ENCODE measurements at places on chromosomes 6 and 20. TPM values are rescaled to one million over a fixed set of nuclear protein-coding genes. Genes with fewer than 3 reads are reported as not detected.

DNA sequence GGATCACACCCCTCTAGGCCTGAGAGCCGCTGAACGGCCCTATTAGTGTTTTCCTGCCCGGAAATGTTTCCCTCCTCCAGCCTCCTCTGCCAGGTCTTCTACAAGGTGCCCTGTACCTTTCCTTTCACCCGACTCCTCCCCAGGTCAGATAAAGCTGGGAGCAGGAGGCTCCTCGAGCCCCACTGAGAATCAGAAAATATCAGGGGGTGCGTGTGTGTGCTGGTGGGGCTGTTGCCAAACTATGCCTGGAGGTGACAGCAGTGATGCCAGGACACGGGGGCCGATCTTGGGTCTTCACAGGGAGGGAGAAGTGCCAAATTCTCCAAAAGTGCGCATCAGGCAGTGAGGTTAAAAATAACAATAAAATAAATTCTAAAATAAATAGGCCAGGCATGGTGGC, 222.8 kb upstream of the RREB1 start:
- DNase-seq, result no peak

DNA sequence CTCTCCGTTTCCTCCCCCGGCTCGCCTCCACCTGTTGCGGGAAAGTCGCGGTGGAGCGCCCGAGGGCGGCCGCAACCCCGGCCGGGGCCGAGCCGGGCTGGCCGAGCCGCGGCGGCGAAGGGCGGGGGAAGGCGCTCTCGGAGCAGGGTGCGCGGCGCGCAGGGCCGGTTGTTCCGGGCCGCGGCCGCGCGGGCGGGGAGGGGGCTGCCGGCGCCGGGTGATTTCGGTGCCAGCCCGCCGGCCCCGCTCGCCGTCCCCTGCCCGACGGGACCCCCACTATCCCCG, 235 bp downstream of the MAP7 start:
- DNase-seq, result no peak

DNA sequence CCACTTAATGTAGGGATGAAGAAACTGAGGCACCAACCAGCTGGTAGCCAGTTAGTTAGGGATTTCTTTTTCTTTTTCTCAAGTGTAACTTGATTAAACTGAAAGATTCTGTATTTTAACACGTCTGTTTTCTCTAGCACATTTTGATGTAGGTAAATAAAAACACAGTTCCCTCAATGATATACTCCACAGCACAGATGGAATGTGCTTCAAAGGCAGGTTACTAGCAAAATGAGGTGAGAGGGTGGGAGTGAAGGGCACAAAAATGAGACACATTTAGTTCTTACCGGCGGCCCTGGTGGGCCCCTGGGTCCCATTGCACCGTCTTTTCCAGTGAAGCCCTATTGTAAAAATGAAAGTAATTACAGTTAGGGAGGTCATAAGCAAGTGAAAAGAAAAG, 108.9 kb downstream of the COL12A1 start:
- DNase-seq, result no peak

Gene C2
- total RNA-seq, result 1.6 TPM

- no peak for DNase-seq
Observed at GRCh38 chr6:167975458-167975857, 22.0 kb upstream of the KIF25 start.

- DNase-seq, result no peak
Observed at GRCh38 chr6:20605061-20605460, 70.8 kb downstream of the CDKAL1 start.

Gene TNF
- 0.60 TPM for total RNA-seq

DNA sequence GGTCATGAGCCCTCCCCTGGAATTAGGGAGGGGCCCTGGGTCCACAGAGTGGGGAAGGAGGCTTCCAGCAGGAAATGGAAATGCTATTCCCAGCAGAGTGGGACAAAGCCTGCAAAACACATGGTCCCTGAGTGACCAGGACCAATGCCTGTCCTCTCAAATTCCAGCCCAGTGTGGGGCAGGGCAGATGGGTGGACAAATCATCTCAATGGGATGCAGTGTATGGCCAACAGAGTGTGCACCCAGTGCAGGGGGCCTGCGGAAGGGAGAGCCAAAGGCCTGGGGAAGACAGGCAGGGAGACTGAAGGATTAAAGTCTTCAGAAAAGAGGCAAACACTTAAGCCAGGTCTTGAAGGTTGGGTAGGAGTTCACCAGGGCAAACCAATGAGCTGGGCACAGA, 28.7 kb upstream of the PHACTR3 start:
- DNase-seq, result no peak

Gene SLC13A3
- 19.7 TPM for total RNA-seq

DNA sequence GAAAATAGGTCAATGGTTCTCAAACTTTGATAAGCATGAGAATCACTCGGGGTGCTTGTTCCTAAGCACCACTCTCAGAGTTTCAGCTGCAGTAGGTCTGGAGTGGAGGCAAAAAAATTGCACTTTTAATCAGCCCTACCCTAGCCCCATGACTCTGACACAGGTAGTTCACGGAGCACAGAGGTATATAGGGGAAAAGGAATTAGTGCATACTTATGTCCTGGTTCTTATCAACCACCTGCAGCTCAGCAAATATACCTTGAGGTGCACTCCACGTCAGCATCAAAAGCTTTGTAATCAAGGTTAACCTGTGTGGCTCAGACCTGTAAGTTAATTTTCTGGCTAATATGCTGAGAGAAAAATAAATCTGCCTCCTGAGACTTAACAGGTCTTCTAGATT, 138.8 kb upstream of the HMGN3 start:
- no peak for DNase-seq

- DNase-seq, result no peak
Observed at GRCh38 chr6:39073471-39074355, 25.1 kb downstream of the GLP1R start.

Gene LY6G6C
- total RNA-seq, result 1.4 TPM

DNA sequence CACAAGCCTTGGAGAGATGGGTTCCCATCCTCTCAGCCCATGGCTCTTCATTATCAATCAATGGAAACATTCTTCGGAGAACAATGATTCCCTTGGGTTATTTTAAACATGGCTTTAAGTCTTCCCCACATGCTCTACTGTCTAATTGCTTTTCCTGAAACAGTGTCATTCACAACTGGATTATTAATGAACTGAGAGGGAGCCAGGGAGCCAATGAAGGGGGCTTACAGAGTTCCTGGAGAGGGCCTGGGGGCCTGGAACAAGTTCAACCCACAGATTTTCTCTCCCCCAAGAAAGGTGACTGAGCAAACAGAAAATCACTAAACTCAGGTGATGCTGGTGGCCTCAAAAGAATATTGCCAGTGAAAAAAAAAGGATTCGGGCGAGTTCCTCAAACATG, 1.3 kb upstream of the PPP1R16B start:
- DNase-seq, result no peak

GRCh38 chr6:149318581-149319286, 1.2 kb downstream of the TAB2 start:
- DNase-seq, result no peak

GRCh38 chr6:3317741-3318211, 59.0 kb downstream of the PSMG4 start:
- no peak for DNase-seq

GRCh38 chr20:35468671-35469334, 13.4 kb downstream of the CEP250 start:
- DNase-seq, result no peak

Gene SAPCD1
- 11.6 TPM for total RNA-seq

DNA sequence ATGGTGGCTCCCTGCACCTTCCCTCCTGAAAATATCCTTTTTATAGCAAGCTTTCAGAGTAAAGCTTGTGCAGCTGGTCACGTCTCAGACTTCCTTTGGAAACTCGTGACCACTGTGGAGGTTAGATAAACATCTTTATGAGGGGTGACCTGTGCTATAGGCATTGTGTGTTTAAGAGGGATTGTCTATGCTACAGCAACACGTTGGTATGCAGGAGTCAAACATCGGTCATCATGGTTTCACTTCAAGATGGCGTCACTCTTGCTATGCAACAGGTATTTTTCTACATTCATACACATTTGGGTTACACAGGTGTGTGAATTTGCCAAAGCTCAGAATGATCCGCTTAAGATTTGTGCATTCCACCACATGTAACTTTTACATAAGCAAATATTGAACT, 14.6 kb upstream of the BLCAP start:
- DNase-seq, result no peak

GRCh38 chr6:42251911-42252637, 34.4 kb upstream of the MRPS10 start:
- peak; percentile 73 for DNase-seq

- DNase-seq, result no peak
Observed at GRCh38 chr6:71349395-71349794, 60.8 kb downstream of the OGFRL1 start.

DNA sequence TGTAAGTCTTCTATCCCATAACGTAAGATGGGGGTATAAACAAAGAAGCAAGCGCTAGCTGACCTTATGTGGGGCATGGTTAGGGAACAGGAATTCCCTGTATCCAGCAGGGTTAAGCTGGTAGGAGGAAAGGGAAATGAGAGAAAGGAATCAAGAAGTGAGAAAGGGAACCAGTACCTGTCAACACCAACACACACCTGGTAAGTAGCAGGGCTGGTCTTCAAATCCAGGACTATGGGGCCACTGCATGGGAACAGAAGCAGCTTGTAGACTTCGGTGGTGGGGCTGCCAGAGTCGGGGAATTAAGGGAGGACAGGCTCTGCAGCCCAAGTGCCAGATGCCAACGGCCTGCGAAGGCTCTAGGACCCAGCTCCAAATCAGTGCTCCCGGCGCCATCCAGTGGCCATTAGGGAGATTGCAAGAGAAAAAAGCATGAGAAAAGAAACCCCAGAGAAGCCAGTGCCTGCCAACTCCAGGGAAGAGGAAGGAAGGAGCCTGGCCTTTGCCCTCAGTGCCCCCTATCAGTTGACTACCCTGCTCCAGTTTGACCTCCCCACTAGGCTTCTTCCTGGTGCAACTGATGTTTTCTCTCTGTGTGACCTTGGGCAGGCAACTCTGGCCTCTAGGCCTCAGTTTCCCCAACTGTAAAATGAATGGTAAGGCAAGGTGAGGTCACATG, 15.8 kb upstream of the RBPJL start:
- DNase-seq, result peak; percentile 82

DNA sequence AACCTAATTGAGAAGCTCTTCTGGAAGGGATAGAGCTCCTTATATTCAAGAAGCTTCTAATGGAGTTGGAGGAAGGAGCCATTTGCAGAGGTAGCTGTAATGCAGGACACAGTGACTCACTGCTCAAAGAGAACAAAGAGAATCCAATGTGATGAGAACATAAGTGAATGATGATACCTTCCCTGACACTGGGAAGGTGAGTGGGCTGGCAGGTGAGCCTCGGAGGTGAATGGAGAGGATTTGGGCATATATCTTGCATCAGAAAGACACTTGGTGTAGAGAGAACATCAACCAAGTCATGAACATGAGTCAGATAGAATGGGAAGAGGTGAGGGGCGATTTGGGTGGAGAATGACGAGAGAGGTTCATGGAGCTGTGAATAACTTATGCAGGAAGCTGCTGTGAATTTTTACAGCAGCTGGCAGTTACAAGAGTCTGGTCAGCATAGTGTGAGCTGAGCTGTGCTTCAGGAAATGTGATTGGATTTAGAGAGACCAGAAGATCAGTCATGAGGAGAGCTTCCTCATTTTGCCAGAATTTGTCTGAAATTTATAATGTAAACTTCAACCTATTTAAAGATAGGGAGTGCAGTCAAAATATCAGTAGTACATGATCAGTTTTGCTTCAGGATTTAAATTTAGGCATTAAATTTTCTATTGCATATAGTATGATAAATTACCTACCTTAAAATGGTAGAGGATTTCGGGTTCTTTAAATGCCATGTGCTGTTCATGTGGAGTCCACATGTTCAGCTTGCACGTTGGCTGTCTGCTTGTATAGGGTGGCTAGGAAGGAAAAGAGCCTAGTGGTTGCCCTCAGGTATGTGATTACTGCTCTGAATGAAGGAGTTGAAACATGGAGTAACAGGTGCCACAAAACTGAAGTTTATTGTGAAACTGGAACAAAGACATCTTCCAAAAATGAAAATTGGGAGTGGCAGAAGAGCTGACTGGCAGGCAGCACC, 59.2 kb upstream of the KIF25 start:
- DNase-seq, result no peak

Gene LZTS3
- 14.2 TPM for total RNA-seq

Gene ZFP57
- total RNA-seq, result 0.11 TPM

Gene KCNB1
- 0.52 TPM for total RNA-seq

Gene ROS1
- total RNA-seq, result not detected

GRCh38 chr20:29741894-29742698, 1515.4 kb upstream of the DEFB115 start:
- no peak for DNase-seq

Gene SALL4
- total RNA-seq, result 20.5 TPM

- DNase-seq, result no peak
Observed at GRCh38 chr6:138455746-138456400, 43.4 kb downstream of the NHSL1 start.

GRCh38 chr6:127022302-127022701, 96.2 kb upstream of the RSPO3 start:
- DNase-seq, result no peak

DNA sequence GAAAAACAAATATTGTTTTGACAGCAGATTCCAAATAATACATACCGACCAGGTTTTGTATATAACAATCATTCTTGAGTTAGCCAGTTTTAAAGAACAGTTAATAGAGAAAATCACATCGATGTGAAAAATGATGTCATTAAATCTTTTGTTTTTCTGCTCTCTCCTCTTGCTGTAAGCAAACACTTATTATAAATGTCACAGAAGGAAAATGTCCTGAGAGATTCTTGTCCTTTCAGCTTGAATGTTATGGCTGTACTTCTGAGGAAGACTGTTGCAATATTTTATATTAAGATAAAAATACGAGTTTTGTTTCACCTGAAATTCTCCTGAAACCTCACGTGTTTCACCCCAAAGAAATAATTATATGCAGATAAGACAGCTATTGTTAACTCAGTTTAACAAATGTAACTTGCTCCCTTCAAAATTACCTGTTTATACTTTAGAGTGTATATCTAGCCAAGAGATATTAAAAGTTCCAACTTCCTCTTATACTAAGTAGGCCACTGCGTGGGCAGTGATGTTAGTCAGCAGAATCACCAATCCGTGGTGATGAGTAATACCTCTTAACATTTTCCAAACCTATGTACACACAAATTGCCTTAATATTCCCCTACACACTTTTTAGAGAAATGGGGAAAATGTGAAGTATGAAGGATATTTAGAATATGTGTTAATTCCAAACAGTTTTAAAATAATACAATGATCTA, 1111.4 kb upstream of the CITED2 start:
- DNase-seq, result no peak

- DNase-seq, result no peak
Observed at GRCh38 chr20:381581-382290, 1.2 kb downstream of the TRIB3 start.

- no peak for DNase-seq
Observed at GRCh38 chr6:111260570-111261298, 173.4 kb downstream of the SLC16A10 start.

All from mesothelial cell of epicardium (in vitro differentiated cells).